ENCODE measurements at places on chromosomes 2 and 18. TPM values are rescaled to one million over a fixed set of nuclear protein-coding genes. Genes with fewer than 3 reads are reported as not detected.

GRCh38 chr2:99645960-99646359 lies 156.1 kb upstream of the REV1 start:
- DNase-seq = no peak

GRCh38 chr2:121219866-121220265 lies 65.1 kb downstream of the TFCP2L1 start:
- no peak for DNase-seq

DNA sequence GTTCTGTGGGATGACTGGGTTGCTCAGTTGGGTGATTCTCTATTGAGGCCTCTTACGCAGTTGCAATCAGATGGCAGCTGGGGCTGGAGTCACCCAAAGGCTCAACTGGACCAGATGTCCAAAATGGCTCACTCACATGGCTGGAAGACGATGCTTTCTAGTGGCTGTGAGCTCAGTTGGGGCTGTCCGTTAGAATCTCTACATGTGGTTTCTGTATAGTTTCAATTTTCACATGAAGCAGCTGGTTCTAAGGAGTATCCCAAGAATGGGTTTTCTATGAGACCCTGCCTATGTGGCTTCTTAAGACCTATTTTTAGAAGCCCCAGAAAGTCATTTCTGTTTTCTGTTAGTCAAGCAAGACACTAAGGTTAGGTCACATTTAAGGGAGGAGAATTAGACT lies 4.4 kb downstream of the XRCC5 start:
- no peak for DNase-seq

GRCh38 chr2:216574046-216574445 lies 59.2 kb upstream of the IGFBP2 start:
- no peak for DNase-seq

Gene TMEM17
- total RNA-seq = 4.4 TPM

Measured in HFFc6 (cell line).